ENCODE measurements at places on chromosomes 4 and X.

- H3K27ac ChIP-seq, result no peak overlapping the region
- H3K4me1 ChIP-seq, result no peaks in the 10 kb centered on the region
- no peaks in the 10 kb centered on the region for H3K36me3 ChIP-seq
- no peak overlapping the region for H3K4me3 ChIP-seq
- no peak for DNase-seq
- H3K27me3 ChIP-seq, result peaks cover 5% of the 10 kb centered on the region
Measured at GRCh38 chr4:123924536-123924935, 527.9 kb downstream of the SPRY1 start.

GRCh38 chrX:32150141-32150540, 1061.2 kb downstream of the DMD start:
- H3K27ac ChIP-seq, result no peak overlapping the region
- DNase-seq, result no peak
- H3K4me3 ChIP-seq, result no peak overlapping the region
- no peaks in the 10 kb centered on the region for H3K27me3 ChIP-seq

DNA sequence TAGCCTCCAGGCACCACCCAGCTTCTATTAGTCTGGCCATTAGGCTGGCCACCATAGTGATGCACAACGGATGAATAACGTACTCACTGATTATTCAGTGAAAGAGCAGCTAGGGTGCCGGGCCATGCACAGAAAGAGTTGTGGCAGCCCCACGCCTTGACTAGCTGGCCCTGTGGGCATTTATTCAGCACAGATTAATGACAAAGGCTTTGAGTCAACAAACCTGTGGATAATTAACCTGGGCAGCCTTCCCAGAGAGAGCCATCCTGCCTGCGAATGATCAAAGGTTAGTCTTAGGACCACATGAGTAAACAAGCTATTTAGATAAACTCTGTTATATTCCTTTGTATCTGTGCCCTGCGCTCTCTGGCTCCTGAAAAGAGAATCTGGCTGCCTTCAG, 37.2 kb downstream of the MAP9 start:
- no peaks in the 10 kb centered on the region for H3K36me3 ChIP-seq
- no peaks in the 10 kb centered on the region for H3K27me3 ChIP-seq
- H3K4me3 ChIP-seq, result no peak overlapping the region
- no peak overlapping the region for H3K27ac ChIP-seq
- DNase-seq, result no peak

DNA sequence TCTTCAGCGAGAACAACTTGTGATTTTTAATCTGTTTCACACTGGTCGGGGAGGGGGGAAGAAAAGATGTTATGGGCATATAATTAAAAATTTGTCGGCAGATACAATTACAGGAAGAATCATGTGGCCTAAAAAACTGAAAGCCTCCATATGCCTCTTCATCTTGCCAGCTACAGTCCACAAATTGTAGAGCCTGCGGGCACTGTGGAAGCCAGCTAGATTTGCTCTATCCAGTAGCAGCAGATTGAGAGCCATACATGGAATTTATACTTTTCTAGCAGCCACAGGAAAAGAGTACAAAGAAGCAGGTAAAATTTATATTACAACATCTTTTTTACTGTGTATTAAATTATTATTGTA, 147.3 kb downstream of the TBL1X start:
- H3K4me1 ChIP-seq, result no peaks in the 10 kb centered on the region
- H3K27ac ChIP-seq, result no peak overlapping the region
- no peak for DNase-seq
- H3K4me3 ChIP-seq, result no peak overlapping the region
- no peaks in the 10 kb centered on the region for H3K36me3 ChIP-seq

GRCh38 chrX:31240982-31241381, 169.1 kb upstream of the FTHL17 start:
- no peaks in the 10 kb centered on the region for H3K4me1 ChIP-seq
- no peaks in the 10 kb centered on the region for H3K36me3 ChIP-seq
- peaks cover 6% of the 10 kb centered on the region for H3K27me3 ChIP-seq
- no peak overlapping the region for H3K4me3 ChIP-seq
- DNase-seq, result no peak

- H3K27ac ChIP-seq, result no peak overlapping the region
- no peaks in the 10 kb centered on the region for H3K27me3 ChIP-seq
- peaks cover 7% of the 10 kb centered on the region for H3K4me1 ChIP-seq
- DNase-seq, result no peak
Measured at GRCh38 chrX:110060846-110061537, 58.1 kb downstream of the TMEM164 start.

DNA sequence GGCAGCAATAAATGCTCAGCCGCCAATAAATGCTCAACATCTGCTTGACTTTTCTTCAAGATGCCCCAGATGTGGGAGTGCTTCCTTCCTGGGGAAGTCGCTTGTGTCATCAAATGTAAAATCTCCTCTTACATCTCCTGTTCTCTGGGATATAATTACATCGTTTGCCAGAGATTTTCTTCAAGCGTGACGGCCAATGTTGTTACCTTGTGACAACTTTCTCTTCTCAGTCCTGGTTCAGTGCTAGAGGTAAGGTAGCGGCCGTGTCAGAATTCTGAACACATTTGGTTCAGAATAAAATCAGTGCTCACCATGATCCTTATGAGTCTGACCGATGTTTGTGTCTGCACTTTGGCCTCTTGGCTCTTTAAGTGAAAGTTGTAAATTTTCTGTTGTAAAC, 102.5 kb downstream of the ASMT start:
- DNase-seq, result no peak
- H3K27ac ChIP-seq, result no peak overlapping the region
- peaks cover 2% of the 10 kb centered on the region for H3K36me3 ChIP-seq
- no peaks in the 10 kb centered on the region for H3K27me3 ChIP-seq

GRCh38 chrX:95044331-95044730, 1370.3 kb downstream of the FAM133A start:
- H3K27ac ChIP-seq, result no peak overlapping the region
- no peak for DNase-seq
- H3K36me3 ChIP-seq, result no peaks in the 10 kb centered on the region
- no peak overlapping the region for H3K4me3 ChIP-seq

- no peaks in the 10 kb centered on the region for H3K27me3 ChIP-seq
- H3K27ac ChIP-seq, result no peak overlapping the region
- H3K36me3 ChIP-seq, result no peaks in the 10 kb centered on the region
- no peak overlapping the region for H3K4me3 ChIP-seq
- no peaks in the 10 kb centered on the region for H3K4me1 ChIP-seq
Measured at GRCh38 chr4:61553557-61554125, 353.5 kb downstream of the ADGRL3 start.

DNA sequence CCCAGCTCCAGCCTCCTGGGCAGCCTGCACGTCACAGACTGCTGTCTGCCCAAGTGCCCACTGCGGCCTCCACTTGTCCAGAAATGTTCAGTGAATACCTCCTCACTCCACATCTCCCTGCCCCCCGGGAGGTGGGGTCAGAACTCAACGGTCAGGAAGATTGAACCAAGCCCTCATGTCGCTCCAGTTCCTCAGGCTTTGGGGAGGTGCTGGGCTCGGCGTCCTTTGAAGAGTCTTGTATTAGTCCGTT, 82.4 kb upstream of the LRPAP1 start:
- no peak overlapping the region for H3K4me3 ChIP-seq
- peaks cover 12% of the 10 kb centered on the region for H3K27me3 ChIP-seq
- peaks cover 2% of the 10 kb centered on the region for H3K4me1 ChIP-seq
- DNase-seq, result no peak
- no peak overlapping the region for H3K27ac ChIP-seq
- H3K36me3 ChIP-seq, result no peaks in the 10 kb centered on the region

- H3K4me3 ChIP-seq, result no peak overlapping the region
- no peaks in the 10 kb centered on the region for H3K27me3 ChIP-seq
- no peak overlapping the region for H3K27ac ChIP-seq
- DNase-seq, result no peak
- no peaks in the 10 kb centered on the region for H3K36me3 ChIP-seq
Measured at GRCh38 chrX:56130436-56130835, 101.7 kb upstream of the KLF8 start.

- H3K27me3 ChIP-seq, result peaks cover 5% of the 10 kb centered on the region
- no peak overlapping the region for H3K4me3 ChIP-seq
- no peak for DNase-seq
Measured at GRCh38 chr4:10667701-10668326, 16.8 kb downstream of the CLNK start.

- H3K36me3 ChIP-seq, result no peaks in the 10 kb centered on the region
- no peaks in the 10 kb centered on the region for H3K27me3 ChIP-seq
- no peak overlapping the region for H3K4me3 ChIP-seq
- DNase-seq, result no peak
- no peaks in the 10 kb centered on the region for H3K4me1 ChIP-seq
Measured at GRCh38 chrX:101117701-101118100, 19.7 kb downstream of the CENPI start.

DNA sequence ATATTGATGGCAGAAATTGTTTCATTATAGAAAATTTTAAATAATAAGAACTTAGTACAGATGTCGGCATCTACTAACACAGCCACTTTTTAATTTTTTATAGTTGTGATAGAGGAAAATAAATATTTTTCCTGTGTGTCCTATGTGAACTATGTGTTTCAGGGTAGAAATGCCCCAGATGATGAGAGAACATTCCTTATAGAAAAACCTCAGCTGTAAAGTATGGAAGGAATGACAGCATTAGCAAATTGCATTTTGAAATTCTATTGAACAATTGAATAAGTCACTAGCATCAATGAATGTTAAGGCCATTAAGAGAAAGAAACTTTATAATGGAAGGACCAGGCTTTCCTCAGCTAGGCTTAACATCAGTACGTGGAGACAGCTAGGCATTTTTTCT, 149.2 kb downstream of the CFAP299 start:
- no peak overlapping the region for H3K4me3 ChIP-seq
- peaks cover 3% of the 10 kb centered on the region for H3K4me1 ChIP-seq
- no peak for DNase-seq
- no peaks in the 10 kb centered on the region for H3K27me3 ChIP-seq
- H3K27ac ChIP-seq, result no peak overlapping the region
- H3K36me3 ChIP-seq, result peaks cover 3% of the 10 kb centered on the region

- DNase-seq, result no peak
- no peak overlapping the region for H3K4me3 ChIP-seq
- H3K36me3 ChIP-seq, result no peaks in the 10 kb centered on the region
- peaks cover 2% of the 10 kb centered on the region for H3K4me1 ChIP-seq
- H3K27ac ChIP-seq, result no peak overlapping the region
Measured at GRCh38 chrX:100868273-100868672, 5.9 kb downstream of the NOX1 start.

GRCh38 chr4:173507471-173508385, 22.3 kb downstream of the HAND2 start:
- peaks cover 12% of the 10 kb centered on the region for H3K4me1 ChIP-seq
- no peak for DNase-seq
- peak overlapping the region; percentile 83 for H3K4me3 ChIP-seq
- peaks cover 4% of the 10 kb centered on the region for H3K36me3 ChIP-seq
- no peak overlapping the region for H3K27ac ChIP-seq

DNA sequence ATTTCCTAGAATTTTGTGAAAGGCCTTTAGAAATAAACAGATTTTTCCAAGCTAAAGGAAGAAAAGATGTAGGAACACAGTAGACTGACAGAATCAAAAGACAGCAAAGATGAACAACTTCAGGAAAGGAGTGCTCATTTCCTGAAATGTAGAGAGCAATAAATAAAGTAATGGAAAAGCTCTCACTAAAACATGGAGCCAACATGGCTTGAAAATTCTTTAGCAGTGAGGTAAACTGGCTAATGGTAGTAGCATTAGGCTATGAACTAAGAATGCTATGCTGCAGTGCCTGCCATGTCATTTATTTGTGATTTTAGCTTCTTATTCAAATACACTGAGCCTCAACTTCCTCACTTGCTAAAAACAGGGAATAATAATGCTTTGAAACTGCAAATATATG, 108.7 kb downstream of the IQCM start:
- no peak overlapping the region for H3K27ac ChIP-seq
- no peaks in the 10 kb centered on the region for H3K27me3 ChIP-seq
- DNase-seq, result no peak
- no peak overlapping the region for H3K4me3 ChIP-seq
- no peaks in the 10 kb centered on the region for H3K4me1 ChIP-seq
- no peaks in the 10 kb centered on the region for H3K36me3 ChIP-seq

GRCh38 chr4:61805979-61806378, 605.9 kb downstream of the ADGRL3 start:
- no peak for DNase-seq
- H3K4me3 ChIP-seq, result no peak overlapping the region
- H3K27me3 ChIP-seq, result no peaks in the 10 kb centered on the region
- H3K4me1 ChIP-seq, result no peaks in the 10 kb centered on the region
- H3K36me3 ChIP-seq, result no peaks in the 10 kb centered on the region
- no peak overlapping the region for H3K27ac ChIP-seq

DNA sequence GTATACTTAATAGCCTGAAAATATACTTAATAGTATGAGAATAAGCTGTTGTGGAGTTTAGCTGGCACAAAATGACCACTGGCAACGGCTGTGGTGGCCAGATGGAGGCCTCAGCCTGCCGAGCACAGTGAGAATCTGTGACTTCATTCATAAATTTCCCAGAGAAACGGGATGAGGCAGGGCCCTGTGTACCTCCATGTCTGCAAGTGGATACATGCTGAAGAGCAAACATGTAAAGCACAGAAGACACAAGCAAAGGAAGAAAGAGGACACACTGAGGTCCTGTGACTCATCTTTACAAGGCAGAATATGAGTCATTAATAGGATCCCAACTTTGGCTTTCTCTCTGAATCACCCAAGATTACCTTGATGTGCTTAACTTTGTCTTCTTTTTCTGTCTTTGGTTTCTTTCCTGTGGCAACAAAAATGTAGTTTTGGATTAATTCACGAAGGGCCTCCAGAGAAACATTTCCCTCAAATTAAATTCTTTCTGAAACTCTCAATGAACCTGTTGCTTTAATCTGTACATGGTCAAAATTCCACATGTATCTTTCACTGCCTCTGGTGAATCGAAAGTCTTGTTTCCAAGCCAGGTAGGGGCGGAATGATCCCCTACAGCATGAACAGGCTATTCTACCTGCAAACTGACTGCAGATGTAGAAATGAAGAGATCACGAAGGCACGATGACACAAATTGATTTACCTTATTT, 56.4 kb downstream of the IRF2 start:
- peaks cover 52% of the 10 kb centered on the region for H3K4me1 ChIP-seq
- H3K27me3 ChIP-seq, result no peaks in the 10 kb centered on the region
- peaks cover 3% of the 10 kb centered on the region for H3K36me3 ChIP-seq
- peak overlapping the region; percentile 91 for H3K27ac ChIP-seq

DNA sequence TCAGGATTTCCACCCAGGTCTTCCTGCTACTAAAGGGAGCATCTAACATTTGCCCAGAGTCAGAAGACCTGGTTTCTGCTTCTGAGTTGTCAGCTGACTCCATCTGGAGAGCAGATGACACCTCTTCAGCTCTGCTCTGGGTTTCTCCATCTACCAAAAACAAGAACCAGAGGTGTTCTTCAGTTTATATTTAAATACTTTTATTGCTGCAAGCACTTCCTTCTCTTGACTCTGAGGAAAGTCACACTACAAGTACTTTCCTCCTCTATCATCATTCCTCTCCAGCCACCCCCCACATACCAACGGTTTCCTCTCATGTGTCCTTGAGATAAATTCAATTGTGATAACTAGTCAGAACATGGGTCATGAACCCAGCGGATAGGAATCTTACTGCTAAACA, 88.4 kb downstream of the PPP3CA start:
- no peak for DNase-seq
- peaks cover 44% of the 10 kb centered on the region for H3K4me1 ChIP-seq
- H3K27ac ChIP-seq, result peak overlapping the region; percentile 19
- H3K4me3 ChIP-seq, result peak overlapping the region; percentile 43
